ENCODE measurements at places on chromosomes 2 and 18. TPM values are rescaled to one million over a fixed set of nuclear protein-coding genes. Genes with fewer than 3 reads are reported as not detected.

Gene ARHGAP28
- polyA plus RNA-seq, result not detected

Gene ARHGEF4
- polyA plus RNA-seq, result 3.5 TPM

Gene EPG5
- polyA plus RNA-seq, result 6.3 TPM

Gene DNAJC5G
- not detected for polyA plus RNA-seq

All from naive thymus-derived CD4-positive, alpha-beta T cell (primary cell).